ENCODE measurements at places on chromosomes 1 and 21.

DNA sequence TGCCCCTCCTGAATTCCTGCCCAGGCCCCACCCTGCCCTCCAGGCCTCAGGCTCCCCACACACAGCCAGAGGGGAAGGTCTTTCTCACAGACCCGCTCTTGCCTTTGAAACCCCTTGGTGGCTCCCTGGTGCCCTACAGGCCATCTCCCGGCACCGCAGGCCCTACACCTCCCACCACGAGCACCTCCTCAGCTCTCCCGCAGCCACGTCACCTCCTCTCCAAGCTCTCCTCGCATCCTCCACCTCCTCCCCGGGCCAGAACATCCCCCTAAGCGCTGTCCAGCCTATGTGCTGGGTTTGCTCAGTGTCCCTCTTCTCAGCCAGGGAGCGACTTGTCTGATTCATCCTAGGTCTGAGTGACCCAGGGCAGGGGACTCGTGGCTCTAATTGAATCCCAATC, 66.4 kb downstream of the DMRTB1 start:
- no peak for DNase-seq

DNA sequence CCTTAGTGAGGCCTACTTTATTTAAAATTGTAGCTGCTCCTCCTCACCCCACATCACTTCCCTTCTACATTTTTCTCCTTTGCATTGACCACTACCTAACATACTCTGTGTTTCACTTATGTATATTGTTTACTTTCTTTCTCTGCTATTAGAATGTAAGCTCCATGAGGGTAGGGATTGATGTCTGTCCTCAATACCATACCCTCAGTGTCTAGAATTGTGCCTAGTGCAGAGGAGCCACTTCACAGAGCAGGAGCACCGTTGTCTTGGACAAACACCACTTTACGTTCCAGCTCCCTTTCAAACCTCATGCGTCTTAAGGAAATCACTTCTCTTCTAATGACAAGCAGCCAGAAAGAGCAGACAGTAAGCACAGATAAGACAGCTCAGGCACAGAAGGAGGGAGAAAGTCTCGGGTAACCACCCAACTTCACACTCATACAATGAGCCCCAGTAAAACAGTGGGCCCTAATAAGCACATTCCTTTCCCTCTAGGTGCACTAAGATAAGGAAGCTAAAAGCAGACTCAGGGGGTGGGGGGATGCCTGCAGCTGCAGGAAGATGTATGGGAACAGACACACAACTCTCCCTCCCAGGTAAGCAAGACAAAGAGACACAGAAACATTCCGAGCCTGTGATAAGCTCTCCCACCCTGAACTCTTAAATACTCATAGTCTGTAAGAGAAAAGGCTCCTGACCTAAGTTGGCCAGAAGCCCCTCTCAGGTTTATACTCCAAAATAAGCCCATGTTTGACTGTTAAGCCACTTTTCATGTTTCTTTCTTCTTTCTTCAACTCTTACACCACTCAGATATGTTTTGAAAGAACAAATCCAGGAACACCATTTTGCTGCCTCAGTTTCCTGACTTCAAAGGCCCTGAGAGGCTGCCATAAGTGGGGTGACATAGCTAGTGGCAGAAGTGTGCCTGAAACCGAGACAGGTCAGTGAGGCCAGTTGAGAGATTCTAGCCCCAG, 7.1 kb upstream of the PLEKHM2 start:
- DNase-seq, result no peak

- no peak for DNase-seq
Measured at GRCh38 chr1:113205980-113206766, 133.2 kb downstream of the LRIG2 start.

- no peak for DNase-seq
Measured at GRCh38 chr1:116916002-116916401, 6.3 kb downstream of the PTGFRN start.

DNA sequence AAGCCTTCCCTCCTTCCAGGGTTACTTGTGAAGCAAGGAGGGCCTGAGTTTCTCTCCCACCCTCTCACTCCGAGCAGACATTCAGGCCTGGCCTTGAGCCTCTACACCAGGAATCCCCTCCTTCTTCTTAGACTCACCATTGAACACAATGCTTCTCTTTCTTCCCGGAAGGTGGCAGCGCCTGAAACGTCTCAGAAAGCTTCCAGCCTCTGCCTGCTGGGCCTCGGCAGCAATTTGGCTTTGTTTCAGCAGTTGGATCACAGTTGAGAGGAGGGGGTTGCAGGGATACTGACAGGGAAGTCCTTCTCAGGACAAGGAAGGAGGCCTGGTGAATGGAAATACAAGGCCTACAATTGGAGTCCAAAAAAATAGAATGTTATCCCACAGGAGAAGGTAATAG, 6.3 kb downstream of the CLDN8 start:
- no peak for DNase-seq

- DNase-seq, result no peak
Measured at GRCh38 chr1:162676750-162677149, 44.5 kb downstream of the DDR2 start.

GRCh38 chr1:65109487-65109886, 38.5 kb upstream of the AK4 start:
- no peak for DNase-seq

DNA sequence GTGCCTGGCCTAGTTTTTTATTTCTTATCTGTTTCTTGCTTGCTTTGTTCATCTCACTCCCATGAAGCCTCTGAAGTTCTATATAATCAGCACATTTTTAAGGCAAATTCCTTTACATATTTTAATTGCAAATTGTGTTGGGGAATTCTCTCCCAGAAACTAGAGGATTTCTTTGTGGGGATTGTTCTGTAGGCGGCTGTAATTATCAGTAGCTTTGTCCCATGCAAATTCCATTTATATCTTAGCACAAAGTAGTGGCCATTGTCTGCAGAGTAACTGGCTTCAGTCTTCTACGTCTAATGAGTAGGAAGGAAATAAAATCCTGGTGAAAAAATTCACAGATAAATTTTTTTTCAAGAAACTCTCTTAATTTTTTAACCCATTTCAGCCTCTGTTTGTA, 35.7 kb downstream of the CLEC20A start:
- DNase-seq, result no peak

DNA sequence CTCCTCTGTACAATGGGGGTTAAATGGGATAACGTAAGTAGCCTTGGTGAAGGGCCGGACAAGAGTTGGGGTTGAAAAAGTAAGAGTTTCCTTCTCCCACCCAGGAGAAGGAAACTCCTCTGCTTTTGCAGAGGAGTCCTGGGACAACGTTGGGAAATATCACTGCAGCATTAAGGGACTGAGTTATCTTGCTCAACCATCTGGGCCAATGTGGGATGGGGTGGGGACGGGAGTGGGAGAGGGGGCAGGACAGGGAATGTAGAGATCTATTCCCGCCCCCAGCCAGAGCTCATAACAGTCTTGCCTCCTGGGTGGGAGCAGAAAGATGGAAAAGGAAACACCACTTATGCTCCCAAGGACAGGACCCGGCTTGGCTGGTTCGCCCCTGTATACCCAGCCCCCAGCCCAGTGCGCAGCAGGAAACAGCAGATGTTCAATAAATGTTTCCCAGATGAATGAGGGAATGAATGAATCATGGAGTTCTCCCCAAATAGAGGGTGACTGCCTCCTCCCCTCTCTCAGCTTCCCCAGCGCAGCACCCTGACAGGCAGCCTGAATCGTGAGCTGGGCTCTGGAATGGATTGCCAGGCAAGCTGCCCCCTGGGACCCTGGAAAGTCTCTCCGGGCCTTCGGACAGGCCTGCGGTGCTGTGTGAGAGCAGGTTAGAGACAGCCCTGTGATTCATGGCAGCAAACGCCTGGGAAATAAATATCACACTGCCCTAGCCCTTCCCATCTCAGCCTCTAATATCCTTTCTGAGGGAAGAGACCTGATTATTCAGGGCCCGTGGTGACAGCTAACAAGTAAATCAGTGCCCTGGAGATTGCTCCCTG, 24.8 kb downstream of the FBXO2 start:
- DNase-seq, result no peak

DNA sequence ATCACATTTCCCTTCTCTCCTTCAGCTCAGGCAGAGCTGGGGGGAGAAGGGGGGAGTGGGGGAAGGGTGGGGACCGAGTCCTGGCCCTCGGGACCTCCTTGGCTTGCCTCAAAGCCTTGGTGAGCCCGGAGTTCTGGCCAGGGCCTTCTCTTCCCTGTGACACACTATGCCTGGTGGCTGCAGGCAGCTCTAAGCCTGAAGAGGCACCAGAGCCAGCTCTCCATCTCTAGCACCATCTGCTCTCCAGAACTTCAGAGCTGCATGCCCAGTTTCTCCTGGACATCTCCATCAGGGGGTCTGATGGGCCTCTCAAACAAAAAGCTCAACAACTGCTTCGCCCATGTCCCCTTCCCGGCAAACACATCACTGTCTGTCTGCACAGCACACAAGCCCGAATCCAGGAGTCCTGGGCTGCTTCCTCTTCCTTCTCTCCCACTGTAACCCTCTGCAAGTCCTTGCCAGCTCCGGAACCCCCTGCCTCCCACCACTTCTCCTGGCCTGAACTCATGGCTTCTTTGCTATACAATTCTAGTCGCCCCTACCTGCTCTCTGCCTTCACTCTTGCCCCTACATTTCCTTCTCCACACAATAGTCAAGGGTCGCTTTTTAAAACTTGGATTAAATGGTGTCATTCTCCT, 26.5 kb downstream of the KIAA1614 start:
- no peak for DNase-seq

DNA sequence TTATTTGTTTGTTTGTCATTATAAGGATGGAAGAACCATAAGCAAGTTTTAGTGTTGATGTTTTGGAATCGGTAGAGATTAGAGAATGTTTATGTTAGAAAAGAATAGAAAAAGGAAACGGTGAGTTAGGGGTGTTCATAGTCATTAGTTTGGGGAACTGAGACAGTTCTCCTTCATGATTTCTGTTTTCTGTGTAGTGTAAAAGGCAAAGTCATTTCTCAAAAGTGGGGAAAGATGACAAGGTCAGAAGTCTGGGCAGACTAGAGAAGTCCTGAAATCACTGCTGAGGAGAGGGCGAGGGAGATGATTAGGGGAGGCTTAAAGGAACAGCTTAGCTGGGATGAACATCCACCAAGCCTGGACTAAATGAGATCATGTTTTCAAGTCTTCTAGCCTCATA, 498.9 kb downstream of the TTLL7 start:
- DNase-seq, result no peak

- DNase-seq, result no peak
Measured at GRCh38 chr1:98048751-98049325, 128.0 kb upstream of the DPYD start.

DNA sequence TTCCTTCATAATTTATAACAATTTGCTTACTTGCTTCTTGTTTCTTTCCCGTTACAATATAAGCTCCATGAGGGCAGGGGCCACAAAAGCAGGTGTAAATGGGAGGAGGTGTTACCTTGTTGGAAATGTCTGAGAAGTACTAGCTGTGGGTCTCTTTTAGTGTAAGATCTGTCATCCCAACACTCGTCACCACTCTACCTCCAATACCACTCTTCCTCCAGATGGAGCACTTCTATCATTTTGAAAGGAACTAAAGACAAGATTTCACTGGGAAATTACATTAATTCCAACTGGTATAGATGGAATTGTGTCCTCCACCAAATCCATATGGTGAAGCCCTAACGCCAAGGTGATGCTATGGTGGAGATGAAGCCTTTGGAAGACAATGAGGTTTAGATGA, 53.0 kb upstream of the CPLANE2 start:
- DNase-seq, result no peak

DNA sequence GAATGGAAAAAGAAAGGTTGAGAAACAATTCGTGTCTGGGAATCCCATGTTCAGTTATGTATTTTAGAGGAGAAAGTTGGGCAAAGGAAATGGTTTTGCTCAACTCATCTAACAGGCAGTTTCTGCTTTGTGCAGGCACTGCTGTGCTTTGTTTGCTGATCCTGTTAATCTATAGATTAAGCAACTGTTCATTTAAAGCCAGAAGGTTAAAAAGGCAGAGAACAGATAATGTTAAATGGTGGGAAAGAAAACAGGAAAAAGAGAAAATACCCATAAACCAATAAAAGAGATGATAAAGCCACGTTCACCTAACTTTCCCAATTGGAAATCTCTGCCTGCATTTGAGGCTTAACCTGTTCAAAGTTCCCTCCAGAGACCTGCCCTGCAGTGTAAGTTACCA, 70.0 kb downstream of the APP start:
- no peak for DNase-seq

- DNase-seq, result no peak
Measured at GRCh38 chr21:32666258-32666657, 54.1 kb upstream of the CFAP298 start.

DNA sequence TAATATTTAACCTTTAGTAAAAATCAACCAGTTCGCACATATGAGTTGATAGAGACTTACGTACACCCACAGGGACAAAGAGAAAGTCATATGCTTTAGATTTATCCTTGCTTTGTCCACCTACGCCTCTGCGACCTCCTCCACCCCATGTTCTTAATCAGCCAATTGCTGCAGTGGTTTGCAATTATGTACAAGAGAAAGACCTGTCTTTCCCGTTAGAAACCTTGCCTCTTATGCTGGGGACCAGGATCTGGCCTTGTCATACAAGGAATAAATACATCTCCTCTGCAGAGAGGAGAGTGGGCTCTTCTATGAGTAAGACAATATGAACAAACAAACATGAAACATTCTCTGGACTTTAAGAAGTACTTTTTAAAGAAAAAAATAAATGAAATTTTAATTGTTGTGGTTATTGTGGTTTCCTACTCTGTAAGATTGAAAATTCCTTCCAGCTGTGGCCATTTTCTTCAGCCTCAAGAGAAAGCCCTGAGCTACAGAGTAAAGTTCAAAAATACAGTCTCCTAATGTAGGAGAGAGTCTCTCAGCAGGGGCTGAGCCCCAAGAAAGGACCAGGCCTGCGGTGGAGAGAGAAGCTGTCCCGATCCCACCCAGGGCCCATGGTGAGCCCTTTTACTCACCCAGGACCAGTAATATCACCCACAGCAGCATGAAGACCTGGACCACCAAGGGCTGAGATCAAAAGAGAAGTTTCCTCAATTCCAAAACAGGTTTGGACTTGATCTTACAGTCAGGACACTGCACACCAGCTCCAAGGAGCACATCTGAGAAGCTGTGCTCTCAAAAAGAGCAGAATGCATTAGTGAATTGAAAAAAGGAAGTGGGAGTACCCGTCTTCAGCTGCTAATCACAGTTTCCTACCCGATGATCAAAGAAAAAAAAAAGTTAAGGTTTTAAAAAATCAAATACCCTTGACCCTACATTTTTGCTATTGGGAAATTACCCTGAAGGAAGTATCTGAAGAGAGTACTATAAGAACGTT, at the start of gene FCRL5:
Gene FCRL5 (minus strand): TSS at position 822 of the 1,000 bp plus-strand sequence. CDS start 153 bp downstream, at position 669.
- DNase-seq, result no peak

GRCh38 chr1:43344267-43344850, 6.7 kb downstream of the MPL start:
- DNase-seq, result no peak

DNA sequence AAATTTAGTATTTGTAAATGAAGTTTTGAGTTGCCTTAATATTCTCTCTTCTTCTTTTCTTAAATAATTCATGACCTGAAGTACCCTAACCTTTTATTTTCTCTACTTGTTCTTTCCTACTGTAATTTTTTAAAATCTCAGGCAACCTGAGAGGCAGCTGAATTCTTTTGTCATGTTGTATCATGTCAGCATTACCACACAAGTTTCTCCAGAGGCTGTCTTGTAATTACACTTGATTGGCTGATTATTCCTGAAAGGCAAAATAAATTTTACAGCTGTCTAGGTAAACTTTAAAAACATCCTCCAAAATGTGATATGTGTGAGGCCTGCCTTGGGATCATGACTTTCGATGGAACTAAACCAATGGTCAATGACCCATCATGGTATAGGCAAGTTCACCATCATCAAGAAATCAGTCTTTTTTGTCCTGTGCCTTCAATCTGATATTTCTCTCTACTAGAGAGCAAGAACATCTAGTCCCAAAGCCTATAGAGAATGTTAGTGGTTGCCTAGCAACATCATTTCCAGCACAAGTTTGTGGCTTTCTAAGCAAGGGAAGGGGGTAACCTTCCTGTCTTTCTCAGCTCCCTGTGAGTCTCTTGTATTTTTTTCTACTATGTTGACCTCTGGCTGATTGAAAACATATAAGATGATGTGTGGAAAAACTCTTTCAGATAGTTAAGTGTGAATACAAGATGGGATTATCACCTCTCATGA, 115.5 kb downstream of the GABPA start:
- no peak for DNase-seq
